Natural killer cell treated with Interleukin-12 subunit alpha and Interleukin-12 subunit beta and Interleukin-15 and Interleukin-18, amount 100 ng/mL, for 72 hours (primary cell): ENCODE measurements at places on chromosomes 11 and 22.

GRCh38 chr11:21069909-21070308 is 400.5 kb downstream of the NELL1 start:
- DNase-seq = no peak

GRCh38 chr11:22536071-22536470 is 89.6 kb downstream of the FANCF start:
- DNase-seq = no peak

- no peak for DNase-seq
Measured at GRCh38 chr22:24937114-24937513, 9.4 kb downstream of the LHFPL7 start.

GRCh38 chr22:29799217-29799680 is 32.1 kb downstream of the UQCR10 start:
- DNase-seq = no peak

GRCh38 chr11:3010521-3011275 is 18.6 kb upstream of the NAP1L4 start:
- DNase-seq = no peak
